Cortex of kidney (tissue), 1 donor: ENCODE measurements at places on chromosomes 6 and 20.

GRCh38 chr6:21273451-21273850, 320.1 kb upstream of the SOX4 start:
- DNase-seq: no peak

DNA sequence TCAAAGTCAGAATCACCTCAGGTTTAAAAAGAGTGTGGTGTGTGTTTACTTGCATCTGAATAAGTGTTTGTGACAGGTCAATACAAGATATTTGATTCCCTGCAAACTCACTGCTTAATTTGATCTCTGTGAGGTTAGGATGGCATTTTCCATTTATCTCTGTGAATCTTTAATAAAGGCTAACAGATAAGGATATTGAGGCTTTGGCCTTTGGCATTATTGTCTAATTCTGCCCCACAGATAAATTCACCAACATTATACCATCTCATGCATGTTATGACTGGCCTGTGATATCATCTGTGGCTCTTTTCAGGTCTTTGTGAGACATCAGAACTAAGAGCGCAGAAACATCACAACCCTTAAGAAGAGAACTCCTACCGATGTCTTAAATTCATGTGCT, 84.7 kb downstream of the TRMT6 start:
- no peak for DNase-seq

GRCh38 chr20:36261389-36262105, 25.3 kb downstream of the AAR2 start:
- no peak for DNase-seq

DNA sequence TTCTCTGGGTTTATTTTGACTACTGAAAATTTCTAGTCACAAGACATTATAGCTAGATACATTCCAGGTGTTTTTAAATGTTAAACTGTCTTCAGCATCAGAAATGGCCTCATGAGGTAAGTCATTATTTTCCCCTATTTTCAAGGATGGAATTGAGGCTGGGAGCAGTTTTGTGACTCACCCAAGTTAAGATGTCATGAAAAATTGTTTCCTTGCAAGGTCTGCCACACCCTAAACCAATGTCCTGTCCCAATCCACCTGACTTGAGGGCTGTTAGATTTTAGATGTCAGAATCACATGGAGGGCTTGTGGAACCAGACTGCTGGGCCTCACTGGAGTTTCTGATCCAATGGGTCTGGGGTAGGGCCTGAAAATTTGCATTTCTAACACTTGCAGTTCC, 16.9 kb downstream of the SLC22A3 start:
- DNase-seq: no peak

DNA sequence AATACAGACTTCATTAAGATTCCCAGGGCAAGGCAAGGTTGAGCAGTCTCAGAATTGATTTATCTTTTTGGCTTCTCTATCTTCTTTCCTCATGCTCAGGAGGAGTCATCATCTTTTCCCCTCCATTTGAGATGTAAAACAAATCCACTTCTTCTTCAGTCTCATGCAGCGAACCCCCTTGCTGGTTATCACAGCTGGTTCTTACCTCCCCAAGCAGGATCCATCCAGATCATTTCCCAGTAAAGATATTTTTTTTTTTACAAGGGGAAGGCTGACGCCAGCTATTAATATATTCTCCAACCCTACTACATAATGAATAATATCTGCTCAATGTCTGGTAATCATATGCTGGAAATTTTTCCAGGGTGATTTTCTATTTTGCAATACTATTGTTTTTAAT, 508.9 kb upstream of the NOX3 start:
- DNase-seq: no peak

DNA sequence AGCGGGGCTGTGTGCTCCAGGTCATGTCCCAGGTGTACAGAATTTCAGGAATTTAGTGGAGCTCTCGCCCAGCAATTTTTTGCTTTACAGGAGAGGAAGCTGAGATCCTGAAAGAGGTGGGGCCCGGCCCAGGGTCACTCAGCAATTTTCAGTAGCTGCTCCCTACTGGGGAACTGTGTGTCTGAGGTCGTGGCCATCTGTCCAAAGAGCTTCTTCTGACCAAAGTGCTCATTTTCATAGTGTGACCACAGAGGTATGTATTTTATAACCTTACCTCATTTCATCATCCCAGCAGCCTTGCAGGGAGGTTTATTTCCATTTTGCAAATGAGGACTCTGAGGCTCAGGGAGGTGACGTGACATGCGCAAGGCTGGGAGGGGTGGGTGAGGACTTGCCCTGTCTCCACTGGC, 46.3 kb downstream of the FAM209B start:
- no peak for DNase-seq

DNA sequence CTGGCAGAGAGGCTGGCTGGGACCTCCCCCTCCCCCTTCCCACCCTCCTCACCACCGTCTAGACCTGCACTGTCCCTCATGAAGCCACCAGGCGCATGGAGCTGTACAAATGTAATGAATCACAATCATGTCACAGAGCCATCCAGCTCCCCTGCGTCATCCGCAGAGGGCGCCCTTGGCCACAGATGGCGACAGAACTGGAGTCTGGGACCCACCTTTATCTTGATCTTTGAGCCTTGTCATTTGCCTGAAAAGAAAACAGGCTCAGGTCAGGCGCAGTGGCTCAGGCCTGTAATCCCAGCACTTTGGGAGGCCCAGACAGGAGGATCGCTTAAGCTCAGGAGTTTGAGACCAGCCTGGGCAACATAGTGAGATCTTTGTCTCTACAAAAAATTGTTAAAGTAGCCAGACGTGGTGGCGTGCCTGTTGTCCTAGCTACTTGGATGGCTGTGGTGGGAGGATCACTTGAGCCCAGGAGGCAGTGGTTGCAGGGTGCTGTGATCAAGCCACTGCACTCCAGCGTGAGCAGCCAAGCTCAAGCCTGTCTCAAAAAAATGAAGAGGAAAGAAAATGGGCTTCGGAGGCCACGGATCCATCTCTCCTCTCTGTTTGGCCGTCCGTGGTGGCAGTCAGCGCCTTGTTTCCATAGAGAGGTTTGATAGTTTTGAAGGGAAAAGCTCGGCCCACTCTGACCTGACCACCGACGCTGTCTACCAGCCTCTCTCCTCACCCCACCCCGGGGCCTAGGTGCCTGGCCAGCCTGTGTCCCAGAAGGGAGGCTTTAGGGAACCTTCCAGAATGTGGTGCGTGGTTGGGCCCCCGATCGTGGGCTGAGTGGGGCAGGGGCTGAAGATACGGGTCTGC, 6.2 kb downstream of the COL9A3 start:
- no peak for DNase-seq

DNA sequence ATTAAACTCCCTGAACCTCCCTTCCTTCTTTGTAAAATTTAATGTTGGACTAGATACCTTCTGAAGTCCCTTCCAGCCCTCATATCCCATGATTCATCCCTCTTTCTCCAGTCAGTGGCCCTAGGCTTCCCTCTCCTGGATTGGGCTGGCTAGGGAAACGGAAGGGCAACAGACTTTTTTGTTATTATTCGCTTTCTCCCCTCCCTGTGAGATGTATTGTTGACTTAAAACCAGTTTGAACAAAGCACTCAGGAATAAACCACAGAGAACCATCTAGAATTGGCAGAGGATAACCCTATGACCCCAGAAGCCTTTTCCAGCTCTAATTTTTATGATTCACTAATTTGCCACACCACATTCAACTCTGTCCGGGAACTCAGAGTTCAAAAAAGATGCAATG, 239.7 kb upstream of the SUPT3H start:
- no peak for DNase-seq

DNA sequence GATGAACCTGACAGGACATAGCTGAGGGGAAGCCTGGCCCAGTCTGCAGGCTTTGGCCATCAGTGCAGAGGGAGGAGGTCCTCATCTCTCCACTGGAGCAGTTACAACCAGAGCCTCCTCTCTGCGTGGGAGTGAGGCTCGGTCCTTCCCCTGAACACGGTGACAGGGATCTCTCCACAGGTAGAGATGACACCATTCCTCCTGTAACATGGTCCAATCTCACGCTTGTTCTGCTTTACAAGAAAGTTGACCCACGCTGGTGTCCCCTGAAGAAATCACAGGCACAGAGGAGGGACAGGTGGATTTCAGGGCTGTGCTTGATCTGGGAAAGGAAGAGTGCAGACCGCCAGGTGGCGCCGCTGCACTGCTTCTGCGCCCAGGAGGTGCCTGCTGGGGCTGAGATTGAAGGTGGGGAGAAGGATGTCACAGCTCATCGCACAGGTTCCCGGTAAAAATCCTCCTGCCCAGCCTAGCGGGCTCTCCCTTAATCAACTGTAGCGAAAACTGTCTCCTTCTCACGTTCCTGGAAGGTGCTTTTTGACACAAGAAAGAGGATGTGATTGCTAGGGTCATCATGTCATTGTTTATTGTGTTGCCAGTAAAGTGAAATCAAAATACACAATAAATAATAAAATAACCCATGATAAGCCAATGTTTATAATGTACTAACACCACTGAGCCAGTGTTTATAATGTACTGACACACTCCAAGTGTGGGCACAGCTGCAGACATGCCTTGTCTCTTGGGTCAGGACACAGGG, 20.4 kb downstream of the HLA-G start:
- DNase-seq: no peak

GRCh38 chr6:8020083-8020482, 44.1 kb downstream of the BLOC1S5 start:
- DNase-seq: no peak

GRCh38 chr20:61161726-61162390, 90.2 kb upstream of the CDH4 start:
- no peak for DNase-seq

DNA sequence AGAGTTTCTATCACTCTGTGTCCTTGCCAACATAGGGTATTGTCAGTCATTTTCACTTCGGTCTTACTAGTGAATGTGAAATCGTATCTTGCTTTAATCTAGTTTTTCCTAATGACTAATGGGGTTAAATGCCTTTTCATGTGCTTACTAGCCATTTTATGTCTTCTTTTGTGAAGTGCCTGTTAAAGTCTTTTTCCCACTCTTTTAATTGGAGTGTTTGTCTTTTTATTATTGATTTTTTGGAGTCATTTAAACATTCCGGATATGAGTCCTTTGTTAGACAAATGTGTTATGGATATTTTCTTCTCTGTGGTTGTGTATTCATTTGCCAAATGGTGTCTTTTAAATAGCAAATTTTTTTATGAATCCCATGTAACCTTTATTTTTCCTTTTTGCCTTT, 194.6 kb downstream of the CDH26 start:
- no peak for DNase-seq

- DNase-seq: no peak
These were observed 59.5 kb upstream of the NELFCD start for GRCh38 chr20:58921564-58921963.

DNA sequence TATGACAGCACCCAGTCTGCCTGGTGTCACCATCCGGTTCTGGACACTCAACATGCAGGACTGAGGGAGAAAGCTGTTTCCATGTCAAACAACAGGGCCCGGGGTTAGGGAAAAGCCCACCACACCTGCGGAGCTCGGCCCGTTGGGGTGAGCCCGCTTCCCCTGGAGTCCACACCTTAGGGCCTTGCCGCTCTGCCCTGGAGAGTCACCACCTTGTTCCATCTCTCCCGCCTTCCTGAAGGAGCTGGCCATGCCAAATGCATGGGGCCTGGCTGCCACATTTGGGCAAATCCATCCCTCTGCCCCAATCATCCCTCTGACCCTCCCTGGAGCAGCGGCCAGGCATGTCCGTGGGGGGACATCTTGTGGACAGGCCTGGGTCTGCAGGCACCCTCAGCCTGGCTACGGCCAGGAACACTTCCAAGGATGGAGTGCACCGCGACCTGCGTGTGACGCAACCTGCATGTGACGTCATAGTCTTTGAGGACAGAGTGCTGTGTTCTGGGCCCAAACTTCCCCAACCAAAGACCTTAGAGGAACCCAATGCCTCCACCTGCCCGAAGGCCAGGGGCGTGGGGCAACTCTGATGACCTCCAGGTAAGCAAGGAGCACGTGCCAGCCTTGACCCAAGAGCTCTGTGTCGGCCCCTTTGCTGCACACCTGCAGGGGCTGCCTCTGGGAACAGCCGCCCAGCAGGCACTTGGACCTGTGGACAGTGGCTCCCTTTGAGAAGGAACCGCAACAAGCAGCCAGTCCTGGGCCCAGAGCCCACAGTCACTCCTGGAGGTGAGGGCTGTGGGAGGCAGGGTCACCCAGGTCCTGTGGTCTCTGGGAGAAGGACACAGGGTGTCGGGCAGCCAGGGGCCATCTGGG, 1.7 kb downstream of the CABLES2 start:
- DNase-seq: no peak

DNA sequence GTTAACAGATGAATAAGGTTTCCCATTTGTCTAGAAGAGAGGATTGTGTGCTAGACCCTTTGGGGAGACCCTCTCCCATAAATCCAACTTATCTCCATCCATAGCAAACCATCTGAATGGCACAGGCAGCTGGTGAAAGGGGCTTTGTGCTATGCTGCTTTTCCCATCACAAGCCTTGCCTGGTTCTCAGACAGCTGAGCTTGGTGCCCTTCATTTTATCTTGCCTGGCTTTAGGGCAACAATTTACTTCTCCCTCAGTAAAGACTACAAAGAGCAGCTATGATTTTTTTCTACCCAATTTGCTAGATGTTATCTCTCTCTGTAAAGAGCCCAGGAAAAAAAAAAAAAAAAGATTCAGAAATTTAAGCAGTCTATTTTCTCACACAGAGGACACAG, 117.0 kb upstream of the COL21A1 start:
- DNase-seq: no peak

DNA sequence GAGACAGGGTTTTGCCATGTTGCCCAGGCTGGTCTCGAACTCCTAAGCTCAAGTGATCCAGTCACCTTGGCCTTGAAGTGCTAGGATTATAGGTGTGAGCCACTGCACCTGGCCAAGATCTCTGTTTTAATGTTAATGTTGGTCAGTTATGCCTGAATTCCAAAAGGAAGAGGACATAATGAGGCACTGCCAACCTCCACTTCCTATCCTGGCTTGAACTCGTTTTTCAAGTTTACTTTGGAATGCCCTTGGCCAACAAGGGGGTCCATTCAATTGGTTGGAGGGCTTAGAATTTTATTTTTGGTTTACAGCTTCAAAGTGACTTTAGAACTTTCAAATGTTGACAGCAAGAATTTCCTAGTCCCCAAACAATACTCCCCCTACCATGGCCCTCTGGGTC, 29.8 kb downstream of the DNAAF9 start:
- no peak for DNase-seq

- DNase-seq: no peak
These were observed 83.1 kb downstream of the IYD start for GRCh38 chr6:150451807-150452427.

GRCh38 chr20:53146201-53146891, 174.2 kb downstream of the TSHZ2 start:
- DNase-seq: no peak

GRCh38 chr6:51844336-51844735, 243.1 kb downstream of the PKHD1 start:
- DNase-seq: no peak

- DNase-seq: no peak
These were observed 20.0 kb upstream of the VNN1 start for GRCh38 chr6:132733814-132734213.

DNA sequence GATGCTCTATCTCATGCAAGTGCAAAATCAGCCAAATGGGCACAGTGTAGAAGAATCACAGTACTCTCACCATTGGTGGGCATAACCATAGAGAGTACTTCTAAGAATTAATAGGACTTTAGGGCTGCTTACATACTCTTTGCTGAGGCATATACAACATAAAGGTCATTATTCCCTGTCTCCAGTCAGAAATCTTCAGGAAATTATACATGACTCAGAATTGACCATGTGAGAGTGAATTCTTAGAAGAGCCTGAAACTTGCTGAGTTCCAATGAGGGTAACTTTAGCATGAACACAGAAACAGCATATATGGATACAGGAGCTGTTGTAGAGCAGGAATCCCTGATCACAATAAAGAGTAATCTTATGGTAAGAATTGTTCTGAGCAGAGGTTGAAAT, 498.7 kb downstream of the TENT5A start:
- no peak for DNase-seq
